ENCODE measurements at places on chromosomes 5 and 9. TPM values are rescaled to one million over a fixed set of nuclear protein-coding genes. Genes with fewer than 3 reads are reported as not detected.

Gene PRR16
- polyA plus RNA-seq, result 0.75 TPM

Gene ZNF883
- polyA plus RNA-seq, result 1.8 TPM

Gene EQTN
- 0.33 TPM for polyA plus RNA-seq

Gene TMEM174
- not detected for polyA plus RNA-seq

Gene CSF2
- not detected for polyA plus RNA-seq

Gene SLC25A2
- polyA plus RNA-seq, result not detected

Gene RASGRF2
- 1.1 TPM for polyA plus RNA-seq
